ENCODE measurements at places on chromosomes 5 and 9.

DNA sequence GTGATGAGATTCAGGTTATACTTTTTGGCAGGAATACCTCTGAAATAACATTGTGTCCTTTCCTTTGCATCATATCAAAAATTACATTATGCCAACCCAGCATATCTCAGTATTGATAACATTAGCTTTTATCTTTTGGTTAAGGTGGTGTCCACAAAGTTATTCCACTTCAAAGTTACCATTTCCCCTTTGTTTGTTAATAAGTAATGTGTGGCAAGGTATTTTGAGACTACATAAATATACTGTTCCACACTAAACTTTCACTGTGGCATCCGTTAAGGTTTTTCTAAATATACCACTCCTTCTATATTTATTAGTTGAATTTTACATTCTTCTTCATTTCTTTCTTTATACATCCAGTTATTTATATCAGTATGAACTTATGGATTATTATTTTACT, 14.1 kb upstream of the ARHGEF37 start:
- DNase-seq = no peak

- DNase-seq = no peak
Observed at GRCh38 chr5:179505636-179506261, 44.6 kb upstream of the RUFY1 start.

- DNase-seq = no peak
Observed at GRCh38 chr5:58752104-58752503, 169.2 kb downstream of the RAB3C start.

- DNase-seq = no peak
Observed at GRCh38 chr5:14469551-14470377, 111.8 kb upstream of the OTULINL start.

GRCh38 chr5:68403301-68403700, 187.7 kb downstream of the PIK3R1 start:
- no peak for DNase-seq

GRCh38 chr9:80649001-80649420, 1040.3 kb downstream of the TLE1 start:
- no peak for DNase-seq

GRCh38 chr9:101881508-101881907, 143.1 kb upstream of the GRIN3A start:
- no peak for DNase-seq

DNA sequence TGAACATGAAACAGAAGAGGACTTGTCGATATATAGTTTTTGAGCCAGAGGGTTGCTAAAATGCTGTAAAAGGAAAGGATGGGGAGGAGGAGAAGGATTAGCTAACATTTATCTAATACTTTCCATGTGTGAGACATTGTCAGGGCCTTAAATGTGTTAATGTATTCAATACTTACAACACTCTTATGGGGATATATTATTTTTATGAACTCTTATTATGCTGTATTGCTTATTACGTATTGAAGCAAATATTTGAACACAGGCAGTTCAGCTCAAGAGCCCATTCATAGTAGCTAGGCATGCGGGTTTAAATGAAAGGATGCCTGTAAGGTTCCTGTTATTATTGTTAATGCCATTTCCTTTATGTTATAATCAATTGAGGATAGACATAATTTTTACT, 391.5 kb downstream of the CCDC171 start:
- no peak for DNase-seq

- DNase-seq = no peak
Observed at GRCh38 chr5:76807296-76807695, 11.5 kb upstream of the F2RL1 start.

- no peak for DNase-seq
Observed at GRCh38 chr5:41335596-41336181, 122.4 kb upstream of the C6 start.

DNA sequence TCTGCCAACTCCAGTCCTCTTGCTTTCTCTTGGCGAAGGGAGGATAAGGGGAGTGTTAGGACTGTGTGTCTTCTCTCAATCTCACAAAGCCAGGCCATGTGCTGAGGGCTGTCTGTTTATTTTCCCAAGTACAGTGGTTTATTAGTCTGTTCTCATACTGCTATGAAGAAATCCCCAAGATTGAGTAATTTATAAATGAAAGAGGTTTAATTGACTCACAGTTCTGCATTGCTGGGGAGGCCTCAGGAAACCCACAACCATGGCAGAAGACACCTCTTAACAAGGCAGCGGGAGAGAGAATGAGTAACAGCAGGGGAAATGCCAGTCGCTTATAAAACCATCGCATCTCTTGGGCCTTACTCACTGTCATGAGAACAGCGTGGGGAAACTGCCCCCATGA, 36.2 kb upstream of the CKS2 start:
- DNase-seq = no peak

- no peak for DNase-seq
Observed at GRCh38 chr5:142862594-142862993, 92.4 kb downstream of the ARHGAP26 start.

GRCh38 chr9:135240222-135240621, 152.8 kb downstream of the OLFM1 start:
- no peak for DNase-seq

DNA sequence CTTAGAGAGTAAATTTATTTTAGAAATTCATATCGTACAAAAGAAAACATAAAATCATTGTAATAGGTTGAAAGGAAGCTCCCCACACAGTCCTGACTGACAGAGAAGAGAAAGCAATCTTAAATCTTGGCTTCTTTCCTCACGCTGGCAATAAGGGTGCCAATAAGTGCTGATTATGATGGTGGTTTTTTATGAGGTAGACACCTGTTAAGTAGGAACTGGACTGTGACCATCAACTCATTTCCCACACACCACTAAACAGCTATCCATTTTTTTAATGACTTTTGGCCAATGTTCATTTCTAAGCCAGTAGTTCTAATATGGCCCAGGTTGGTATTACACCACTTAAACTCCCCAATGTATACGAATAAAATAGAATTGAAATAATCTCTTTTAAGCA, 893.5 kb upstream of the NUDT12 start:
- no peak for DNase-seq

- no peak for DNase-seq
Observed at GRCh38 chr9:19375538-19375937, 4.5 kb downstream of the RPS6 start.

- no peak for DNase-seq
Observed at GRCh38 chr9:79524266-79524665, 47.5 kb upstream of the TLE4 start.

GRCh38 chr5:43572357-43572756, 15.5 kb upstream of the PAIP1 start:
- DNase-seq = no peak

GRCh38 chr9:14563902-14564624, 129.2 kb downstream of the ZDHHC21 start:
- DNase-seq = no peak

DNA sequence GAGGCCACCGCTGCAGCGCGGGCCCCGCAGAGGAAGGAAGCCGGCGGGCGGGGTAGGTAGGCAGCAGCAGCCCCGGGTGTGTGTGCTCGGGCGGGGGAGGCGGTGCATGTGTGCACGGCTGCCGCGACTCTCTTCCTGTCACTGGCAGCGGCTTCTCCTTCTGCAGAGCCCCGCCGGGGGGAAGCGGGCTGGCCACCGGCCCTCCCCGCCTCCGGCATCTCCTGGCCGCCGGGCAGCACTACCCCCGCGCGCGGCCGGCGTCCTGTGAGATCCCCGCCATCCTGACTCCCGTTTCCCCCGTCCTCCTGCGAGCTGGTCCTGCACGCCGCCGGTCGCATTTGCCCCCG, 315 bp downstream of the PIK3R1 start:
- DNase-seq = no peak

DNA sequence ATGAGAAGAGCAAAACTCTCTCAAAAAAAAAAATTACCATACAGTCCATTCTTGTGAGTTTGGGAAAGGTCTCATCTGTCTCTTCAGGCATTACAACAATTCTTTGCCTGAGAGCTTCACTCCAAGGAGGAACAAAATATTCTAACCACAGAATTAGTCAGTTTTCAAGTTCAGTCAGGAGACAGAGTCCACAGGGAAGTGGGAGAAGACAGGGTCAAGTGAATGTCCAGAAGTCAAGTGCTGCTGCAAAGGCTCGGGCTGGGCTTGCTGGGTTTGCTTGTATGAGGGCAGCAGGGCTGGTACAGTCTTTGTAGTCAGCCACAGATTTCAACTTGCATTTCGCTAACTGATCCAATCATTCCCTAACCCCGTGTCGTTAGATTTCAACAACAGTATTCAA, 17.6 kb upstream of the HEXB start:
- DNase-seq = no peak

DNA sequence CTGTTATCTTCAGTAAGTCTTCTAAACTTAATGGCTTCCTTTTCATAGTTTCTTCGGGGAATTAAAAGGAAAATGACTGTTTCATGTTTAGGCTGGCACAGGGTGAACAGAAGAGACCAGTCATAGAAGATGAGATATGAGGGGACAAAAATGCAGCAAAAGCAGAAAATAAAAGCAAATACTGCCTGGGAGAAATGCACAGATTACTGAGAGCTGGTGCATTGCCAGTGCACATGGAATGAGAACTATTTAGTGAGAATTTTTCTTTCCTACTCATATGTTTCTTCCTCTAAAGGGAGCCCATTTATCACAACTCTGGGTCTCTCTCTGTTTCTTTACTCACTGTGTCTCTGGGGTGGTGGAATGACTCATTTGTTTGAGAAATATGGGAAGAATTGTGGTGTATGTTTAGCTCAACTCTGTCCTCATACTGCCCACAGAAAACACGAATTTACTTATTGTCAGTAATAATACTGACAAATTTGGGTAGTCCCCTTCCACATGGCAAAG, 25.9 kb upstream of the ANKRD55 start:
- DNase-seq = no peak

- no peak for DNase-seq
Observed at GRCh38 chr5:177131352-177132135, 2.0 kb upstream of the NSD1 start.

DNA sequence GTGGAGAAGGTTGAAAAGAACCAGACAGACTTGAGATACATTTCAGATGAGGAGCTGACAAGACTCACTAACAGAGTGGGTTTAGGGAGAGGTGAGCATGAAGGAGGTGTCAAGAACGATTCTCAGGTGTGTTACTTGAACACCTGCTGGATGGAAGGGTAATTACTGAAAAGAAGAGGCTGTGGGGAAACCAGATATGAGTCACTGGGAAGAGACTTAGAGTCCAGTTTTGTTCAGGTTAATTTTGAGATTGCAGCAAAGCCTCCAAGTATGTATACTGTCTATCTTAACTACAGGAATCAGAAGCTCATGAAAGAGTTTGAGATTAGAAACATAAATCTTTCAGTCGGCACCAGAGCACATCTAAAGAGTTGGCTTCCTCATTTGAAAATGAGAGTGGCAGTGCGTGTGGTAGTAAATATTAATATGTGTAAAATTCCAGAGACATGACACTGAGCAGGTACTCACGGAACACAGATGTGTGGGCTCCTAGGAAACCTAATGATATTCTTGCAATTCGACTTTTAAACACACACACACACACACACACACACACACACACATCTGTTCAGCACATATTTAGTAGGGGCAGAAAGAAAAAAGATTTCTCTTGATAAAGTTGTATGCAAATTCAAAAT, 197.1 kb downstream of the CDH18 start:
- DNase-seq = no peak

DNA sequence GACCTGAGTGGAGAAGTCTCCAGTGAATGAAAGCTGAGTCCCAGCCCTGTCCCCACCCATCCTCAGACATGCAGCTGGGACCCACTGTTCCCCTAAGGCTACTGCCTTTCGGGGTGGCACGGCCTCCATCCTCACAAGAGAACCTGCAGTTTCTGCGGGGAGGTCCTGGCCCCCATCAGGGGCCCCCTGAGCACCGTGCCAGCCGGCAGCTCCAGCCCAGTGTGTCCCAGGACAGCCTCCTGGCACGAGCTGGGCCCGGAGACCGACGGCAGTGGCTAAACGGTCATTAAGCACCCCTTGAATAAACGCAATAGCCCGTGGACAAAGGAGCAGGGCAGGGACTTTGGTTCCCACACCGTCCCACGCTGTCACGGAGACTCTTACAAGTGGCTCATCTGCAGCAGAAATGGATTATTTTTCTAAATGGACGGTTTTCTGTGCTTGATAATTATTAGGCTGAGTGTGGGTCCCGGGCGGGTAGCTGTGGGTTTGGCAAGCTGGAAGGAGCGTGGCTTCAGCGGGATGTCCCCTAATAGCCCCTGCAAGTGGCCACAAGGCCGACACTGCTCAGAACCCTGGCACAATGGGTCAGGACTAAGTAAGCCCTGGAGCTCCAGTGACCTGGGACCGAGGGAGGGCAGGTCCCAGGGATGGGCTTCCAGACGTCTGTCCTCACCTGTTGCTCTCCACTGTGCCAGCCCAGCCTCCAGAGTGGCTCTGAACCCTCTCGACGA, 17.4 kb downstream of the FAM78A start:
- DNase-seq = no peak

- no peak for DNase-seq
Observed at GRCh38 chr5:61907995-61908394, 398.0 kb upstream of the KIF2A start.

DNA sequence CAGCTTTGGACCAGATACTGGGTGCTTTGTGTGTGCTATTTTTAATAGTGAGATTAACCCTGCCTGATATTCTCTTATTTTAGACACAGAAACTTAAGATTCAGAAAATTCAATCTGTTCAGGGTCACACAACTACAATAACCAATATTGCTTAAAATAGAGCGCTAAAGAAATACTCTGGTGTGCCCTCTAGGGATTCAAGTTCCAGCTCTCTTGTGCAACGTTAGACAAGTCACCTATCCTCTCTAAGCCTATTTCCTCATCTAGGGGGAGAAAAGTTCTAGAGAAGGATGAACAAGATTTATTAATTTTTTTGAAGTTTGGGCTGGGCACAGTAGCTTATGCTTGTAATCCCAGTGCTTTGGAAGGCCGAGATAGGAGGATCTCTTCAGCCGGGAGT, 2.1 kb upstream of the SCAI start:
- no peak for DNase-seq

DNA sequence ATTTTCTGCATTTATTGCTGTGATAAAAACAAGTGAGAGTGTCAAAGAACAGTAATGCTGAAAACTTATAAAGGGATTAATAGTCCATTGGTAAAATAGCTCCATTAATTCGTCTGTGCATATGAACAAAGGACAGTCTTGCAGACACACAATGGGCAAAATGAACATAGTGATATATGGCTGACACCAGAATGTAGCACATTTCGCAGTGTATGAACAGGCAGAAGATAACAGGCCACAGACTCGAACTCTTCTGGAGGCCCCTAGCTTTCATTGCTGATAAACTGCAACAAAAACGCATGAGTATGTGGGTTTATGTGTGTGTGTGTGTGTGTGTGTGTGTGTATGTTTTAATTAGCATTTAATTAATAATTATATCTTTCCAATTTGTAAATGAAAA, 354.8 kb downstream of the TAF11L14 start:
- peak; percentile 33 for DNase-seq

- no peak for DNase-seq
Observed at GRCh38 chr5:74945561-74946165, 79.5 kb upstream of the FAM169A start.

DNA sequence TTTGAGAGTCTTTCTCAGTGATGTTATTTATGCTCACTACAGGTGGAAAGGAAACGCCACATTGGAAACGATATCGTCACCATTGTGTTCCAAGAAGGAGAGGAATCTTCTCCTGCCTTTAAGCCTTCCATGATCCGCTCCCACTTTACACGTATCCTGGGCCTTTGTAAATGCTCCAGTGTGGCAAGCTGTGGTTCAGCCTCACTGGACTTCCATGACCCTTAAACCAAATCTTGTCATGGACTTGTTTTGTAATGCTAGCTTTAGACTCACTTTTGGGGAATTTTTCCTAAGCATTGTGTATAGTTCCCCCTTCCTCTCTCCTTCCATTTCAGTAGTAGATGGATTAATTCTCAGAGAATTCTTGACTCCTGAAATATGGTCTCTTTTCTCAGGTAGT, 60.9 kb upstream of the SLC2A8 start:
- no peak for DNase-seq

- DNase-seq = no peak
Observed at GRCh38 chr9:125888211-125888610, 141.0 kb downstream of the PBX3 start.

Data from NCI-H2081 treated with DMSO at 0.1 percent for 48 hours (cell line).